EL (cell line): ENCODE measurements at places on chromosomes 6 and 20.

DNA sequence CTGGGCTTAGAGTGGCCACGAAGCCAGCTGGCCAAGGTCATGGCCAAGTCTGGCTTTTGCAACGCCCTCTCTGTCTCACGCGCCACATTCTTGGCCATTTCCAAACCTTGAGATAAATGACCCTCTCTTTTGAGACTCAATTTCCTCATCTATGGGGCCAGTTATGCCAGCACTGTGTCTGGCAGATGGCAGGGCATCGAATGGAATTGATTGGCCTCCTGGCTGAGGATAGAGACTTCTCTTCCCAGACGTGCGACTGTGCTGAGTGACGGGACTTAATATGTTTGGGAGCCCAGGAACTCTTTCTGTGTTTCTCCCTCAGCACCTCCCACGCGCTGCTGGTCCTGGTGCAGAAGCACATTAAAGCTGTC is 7.6 kb downstream of the BPIFB2 start:
- DNase-seq = no peak

DNA sequence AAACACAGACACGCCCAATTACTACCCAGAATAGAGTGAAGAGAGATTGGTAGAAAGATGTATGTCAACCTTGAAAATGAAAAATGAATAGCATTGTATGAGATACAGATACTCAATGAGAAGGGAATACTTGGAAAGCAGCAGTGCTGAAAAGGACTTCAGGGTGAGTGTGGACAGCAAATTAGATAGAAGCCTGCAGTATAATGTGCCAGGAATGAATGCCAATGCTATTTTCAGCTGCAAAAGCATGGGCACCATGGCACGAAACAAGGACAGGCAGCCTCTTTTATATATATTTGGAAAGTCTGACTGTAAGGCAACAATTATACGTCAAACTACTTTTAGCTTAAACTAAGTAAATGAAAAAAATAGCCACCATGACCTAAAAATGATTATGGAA is 118.2 kb downstream of the PTCHD4 start:
- no peak for DNase-seq

DNA sequence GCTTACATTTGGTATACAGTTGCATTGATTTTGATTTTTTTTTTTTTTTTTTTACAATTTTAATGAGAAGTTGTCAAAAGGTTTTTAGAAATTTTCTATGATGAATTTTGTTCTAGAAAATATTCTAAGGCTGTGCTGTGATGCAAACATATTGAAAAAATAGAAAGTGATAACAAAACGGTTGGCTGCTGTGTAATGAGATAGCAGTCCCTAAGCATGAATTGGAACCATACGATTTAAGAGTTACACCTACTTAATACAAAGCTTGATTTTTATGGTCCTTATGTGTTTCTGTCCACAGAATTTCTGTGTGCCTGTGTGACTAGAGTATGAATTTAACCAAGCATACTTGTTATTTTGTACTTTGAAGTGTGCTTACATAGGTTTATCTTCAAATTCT is 12.1 kb downstream of the HIVEP1 start:
- DNase-seq = no peak

DNA sequence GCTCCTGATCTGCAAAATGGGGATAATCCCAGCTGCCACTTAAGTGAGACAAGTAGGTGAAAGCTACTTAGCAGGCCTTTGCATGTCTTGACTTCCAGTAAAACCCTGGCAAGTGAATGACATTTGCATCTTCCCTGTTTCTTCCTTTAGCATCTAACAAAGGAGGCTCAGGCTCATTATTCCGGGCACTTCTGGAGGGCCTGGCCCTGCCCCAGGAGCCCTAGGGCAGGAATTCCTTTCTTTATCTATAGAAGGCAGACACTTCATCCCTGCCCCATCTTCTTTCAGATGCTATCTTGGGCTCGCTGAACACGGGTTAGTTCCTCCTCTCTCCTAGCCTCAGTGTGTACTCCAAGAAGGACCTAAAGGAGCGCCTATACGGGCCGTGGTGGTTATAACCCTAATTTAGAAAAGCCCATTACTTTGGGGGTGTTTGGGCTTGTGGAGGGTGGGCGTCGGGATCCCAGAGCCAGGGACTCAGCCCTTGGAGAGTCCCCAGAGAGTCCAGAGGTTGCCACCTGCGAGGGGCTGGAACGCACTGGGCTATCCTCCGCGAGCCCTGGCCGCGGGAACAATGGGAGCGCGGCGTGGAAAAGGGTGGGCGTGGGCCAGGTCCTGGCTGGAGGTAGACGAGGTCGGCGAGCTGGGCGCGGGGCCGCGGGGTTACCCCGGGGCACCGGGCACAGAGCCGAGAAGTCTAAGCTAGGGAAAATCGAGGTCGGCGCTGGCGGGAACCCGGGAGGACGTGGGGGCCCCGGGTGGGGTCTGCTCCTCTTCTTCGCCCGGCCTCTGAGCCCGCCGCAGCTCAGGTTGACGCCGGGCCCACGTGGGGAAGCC is 62.8 kb upstream of the EPB41L1 start:
- DNase-seq = peak; percentile 18

- DNase-seq = peak; percentile 73
These were observed 69.1 kb upstream of the FLRT3 start for GRCh38 chr20:14406495-14406894.

DNA sequence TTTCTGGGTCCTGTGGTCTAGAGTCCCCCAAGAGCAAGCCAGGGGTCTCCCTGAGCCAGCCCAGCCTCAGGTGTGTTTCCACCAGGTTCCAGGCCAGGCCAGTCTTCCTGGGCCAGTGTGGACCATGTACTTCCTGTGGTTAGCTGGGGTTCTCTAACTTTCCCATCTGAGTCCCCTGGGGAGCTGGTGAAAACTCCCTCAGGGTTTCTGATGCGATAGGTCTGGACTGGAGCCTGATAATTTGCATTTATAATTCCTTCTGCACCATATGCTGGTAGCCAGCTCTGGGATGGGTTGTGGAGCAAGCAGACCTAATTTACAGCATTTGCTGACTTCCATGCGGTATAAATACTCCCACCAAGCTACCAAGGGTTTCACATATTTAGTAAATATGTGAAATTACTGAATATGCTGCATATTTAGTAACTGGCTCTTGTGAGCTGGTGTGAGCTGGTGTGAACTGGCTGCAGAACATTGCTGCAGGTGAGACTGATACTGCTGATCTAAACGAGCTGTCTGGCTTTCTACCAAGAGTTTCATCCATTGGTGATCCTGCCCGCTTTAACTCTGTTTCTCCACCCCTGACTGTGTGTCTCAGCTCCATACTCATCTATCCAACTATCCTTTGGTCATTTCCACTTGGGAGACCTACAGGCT is 62.6 kb downstream of the RIN2 start:
- peak; percentile 10 for DNase-seq

DNA sequence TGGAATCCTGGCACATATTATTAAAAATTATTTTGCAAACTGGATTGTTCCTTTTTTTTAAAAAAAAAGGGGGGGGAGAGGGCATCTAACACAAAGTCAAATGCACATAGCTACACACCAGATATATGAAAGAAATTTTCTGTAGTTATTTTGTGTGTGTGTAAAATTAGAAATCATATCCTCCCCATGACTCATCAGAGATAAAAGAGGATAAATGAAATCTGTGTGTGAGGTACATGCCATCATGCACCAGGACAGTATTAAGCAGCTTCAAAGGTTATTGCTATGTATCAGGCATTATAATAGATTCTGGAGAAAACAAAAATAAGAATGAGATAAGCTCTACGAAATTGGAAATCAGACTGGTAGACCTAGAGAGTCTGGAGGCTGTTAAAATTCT is 5.2 kb downstream of the BTBD9 start:
- DNase-seq = no peak

- DNase-seq = no peak
These were observed 7.9 kb downstream of the SNX14 start for GRCh38 chr6:85585741-85586140.

DNA sequence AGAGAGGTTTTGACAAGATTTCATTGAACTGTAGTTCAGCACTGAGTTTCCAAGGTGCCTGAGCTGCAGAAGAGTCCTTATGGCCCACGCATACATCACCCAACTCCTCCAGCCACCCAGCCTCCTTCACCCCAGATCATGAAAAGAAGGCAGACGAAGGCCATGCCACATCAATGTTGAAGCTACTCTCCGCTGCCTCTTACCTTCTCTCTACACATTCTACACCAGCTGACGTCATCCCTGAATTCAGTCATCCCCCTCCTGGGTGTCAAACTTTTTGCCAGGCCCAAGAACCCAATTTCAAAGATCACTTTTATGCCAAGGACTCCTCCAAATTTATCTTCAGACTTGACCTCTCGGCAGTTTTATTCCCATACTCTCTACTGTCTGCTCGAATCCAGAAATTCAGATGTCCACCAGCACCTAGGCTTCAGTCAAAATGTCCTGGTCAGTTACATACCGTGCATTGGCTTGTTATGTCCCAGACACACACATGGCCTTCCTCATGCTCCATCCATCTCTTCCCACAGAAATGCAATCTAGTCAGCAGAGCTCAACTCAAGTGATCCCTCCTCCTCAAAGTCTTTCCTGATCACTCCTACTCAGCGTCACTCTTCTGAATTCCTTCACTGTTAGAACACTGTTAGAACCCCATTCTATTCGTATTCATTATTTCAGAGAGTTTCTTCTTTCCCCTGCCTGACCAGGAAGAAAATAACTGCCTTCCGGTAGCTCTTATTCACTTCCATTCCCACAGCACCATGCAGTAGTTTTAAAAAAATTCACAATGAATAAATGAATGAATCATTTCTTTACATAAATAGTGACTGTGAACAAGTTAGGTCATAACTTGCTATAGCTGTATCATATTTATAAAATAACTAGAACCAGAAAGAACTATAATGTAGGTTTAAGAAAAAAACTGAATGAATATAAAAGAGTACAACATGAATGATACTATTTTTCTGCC is 11.5 kb downstream of the ATXN1 start:
- no peak for DNase-seq

- DNase-seq = no peak
These were observed 6.6 kb upstream of the DLK2 start for GRCh38 chr6:43461936-43462335.

GRCh38 chr6:144262470-144263369 is 22.4 kb upstream of the UTRN start:
- no peak for DNase-seq

GRCh38 chr6:144335914-144336313 is 50.8 kb downstream of the UTRN start:
- peak; percentile 34 for DNase-seq

- DNase-seq = no peak
These were observed 38.3 kb downstream of the NINL start for GRCh38 chr20:25547063-25547462.

GRCh38 chr6:132693478-132693877 is 20.4 kb downstream of the VNN1 start:
- DNase-seq = no peak

DNA sequence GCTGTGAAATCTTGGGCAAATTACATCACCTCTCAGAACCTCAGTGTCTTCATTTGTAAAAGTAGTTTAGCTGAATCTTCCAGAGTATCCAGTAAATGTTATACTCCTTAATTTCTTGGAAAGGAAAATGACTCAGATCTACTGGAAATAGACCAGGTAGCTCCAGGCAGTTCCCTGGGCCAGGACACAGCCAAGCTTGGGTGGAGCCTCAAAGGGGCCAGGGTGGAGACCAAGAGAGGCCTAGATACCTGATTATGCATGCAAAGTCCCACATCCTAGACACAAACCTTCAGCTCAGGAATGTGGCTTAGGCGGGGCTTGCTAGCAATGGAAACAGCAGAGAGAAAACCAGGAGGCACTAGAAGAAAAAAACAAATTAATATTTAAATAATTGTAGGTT is 272.8 kb downstream of the MAFB start:
- DNase-seq = no peak

DNA sequence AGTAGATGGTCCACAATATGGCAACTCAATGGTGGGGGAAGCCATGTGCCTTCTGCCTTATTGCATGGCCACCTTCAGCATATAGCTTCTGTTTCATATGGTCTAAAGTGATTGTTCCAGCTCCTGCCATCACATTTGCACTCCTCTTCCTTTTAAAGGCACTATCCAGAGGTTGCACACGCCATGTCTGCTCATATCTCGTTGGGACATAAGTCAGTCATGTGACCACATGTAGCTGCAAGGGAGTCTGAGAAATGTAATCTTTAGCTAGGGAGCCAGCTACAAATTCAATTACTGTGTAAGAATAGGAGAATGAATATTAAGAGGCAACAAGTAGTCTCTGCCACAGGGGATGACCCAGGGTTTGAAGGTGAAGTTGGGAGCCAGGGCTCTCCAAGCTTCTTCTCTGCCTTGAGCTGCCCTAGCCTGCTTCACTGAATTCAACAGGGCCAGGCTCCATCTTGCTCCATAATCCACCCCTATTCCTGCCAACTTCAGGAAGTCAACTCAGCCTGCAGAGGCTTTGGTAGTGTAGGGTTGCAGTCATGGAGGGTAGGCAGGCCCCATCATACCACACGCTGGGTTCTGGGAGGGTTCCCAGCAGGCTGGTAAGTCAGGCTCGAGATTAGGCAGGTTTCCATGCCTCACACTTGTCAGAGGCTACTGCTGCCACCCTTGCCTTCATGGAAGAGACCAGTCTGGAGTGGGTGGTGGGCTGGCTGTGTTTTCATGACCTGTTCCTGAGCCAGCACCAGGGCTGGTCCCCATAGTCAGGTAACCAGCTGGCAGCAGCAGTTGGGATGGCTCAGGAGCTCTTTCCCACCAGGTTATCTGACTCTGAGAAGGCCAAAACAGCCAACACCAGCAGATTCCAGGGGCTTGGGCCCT is 56.7 kb upstream of the SAYSD1 start:
- no peak for DNase-seq

- DNase-seq = no peak
These were observed 62.4 kb upstream of the FERMT1 start for GRCh38 chr20:6185268-6185667.

DNA sequence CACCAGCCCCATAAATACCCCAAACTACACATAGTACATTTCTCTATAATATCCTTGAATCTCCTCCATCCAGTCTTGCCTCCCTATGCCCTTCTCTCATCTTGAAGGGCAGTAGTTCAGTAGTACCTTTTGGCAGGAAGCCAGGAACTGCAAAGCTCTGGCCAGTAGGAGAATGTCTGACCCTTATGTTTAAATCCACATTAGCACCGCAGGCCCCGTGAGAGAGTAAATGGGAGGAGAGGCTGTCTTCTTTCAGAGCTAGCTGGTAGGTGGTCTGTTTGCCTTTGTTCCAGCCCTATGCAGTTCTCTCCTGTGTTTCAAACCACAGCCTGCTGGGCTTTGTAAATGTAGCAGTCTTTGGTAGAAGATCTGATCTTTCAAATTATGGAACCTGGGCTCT is 690.7 kb downstream of the DOK5 start:
- no peak for DNase-seq

- DNase-seq = peak; percentile 64
These were observed 89.7 kb upstream of the QKI start for GRCh38 chr6:163324688-163325389.

- peak; percentile 28 for DNase-seq
These were observed 15.3 kb downstream of the RSPO4 start for GRCh38 chr20:986733-987355.

GRCh38 chr6:107740496-107741190 is 83.5 kb downstream of the SCML4 start:
- DNase-seq = peak; percentile 9

- no peak for DNase-seq
These were observed 21.5 kb upstream of the TAF4 start for GRCh38 chr20:62087227-62087626.
